Activated naive CD4-positive, alpha-beta T cell (primary cell): ENCODE measurements at places on chromosomes 2 and 18.
A peak's percentile ranks its signal among the peaks of the same experiment; 100 is the strongest.

DNA sequence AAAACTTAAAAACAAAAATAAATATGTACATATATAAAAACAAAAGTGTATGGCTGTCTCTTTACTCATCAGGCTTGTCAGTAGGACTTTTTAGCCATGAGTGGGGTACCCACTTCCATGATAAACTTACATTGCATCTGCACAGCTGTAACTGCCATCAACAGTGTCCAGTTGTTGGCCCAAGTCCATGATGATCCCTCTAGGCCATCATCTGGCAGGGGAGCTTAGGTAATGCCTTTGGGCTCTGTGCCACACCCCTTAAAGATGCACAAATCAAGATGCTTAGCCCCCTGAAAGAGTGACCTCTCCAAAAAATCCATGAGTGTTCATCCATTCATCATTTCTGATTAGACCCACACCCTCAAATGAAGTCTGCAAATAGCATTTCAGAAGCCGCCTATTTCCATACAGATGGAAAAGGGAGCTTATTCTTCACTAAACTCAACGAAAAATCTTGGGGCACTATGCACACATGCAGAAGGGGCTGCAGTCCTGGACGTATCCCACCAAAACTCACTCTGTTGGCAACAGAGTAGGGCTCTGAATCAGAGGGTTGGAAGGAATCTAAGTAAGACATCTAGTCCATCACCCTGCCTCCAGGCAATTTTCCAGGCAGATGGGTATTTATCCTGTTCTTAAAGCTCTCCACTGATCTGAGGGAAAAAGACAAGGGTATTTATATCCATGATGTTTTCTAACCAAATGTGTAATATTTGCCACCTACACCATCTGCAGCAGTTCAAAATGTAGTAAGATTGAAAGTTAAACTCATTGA lies 691.0 kb downstream of the ZEB2 start:
- DNase-seq = no peak

GRCh38 chr2:26575836-26576564 lies 65.2 kb downstream of the CIB4 start:
- DNase-seq = no peak

- DNase-seq = no peak
Observed at GRCh38 chr2:138238908-138239307, 262.7 kb upstream of the SPOPL start.

GRCh38 chr2:39996653-39997080 lies 217.6 kb upstream of the THUMPD2 start:
- no peak for DNase-seq

GRCh38 chr18:76496194-76496890 lies 1.3 kb upstream of the ZNF516 start:
- peak; percentile 44 for DNase-seq

DNA sequence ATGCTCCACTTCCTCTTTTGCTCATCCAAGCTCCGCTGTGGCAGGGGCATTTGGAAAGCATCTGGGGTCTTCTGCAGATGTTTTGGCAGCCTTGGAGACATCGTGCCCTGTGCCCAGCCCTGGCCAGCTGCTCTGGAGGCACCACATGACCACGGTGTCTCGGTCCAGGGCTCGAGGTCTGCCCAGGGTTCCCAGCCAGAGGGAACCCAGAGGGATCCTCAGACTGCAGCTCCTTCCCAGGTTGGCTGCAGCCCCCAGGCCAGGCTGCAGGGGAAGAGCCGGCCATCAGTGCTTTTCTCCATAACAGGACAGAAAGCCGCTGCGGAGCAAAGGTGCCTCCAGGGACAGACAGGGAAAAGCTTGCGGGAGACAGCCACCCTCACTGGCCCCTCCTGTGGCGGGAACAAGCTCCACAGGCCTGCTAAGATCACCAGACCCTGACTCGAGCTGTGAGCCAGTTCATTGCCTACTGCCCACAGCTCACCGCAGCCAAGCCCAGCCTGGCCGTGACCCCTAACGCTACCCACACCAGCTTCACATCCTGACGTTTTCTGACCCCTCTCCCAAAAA lies 74.7 kb downstream of the SMAD7 start:
- no peak for DNase-seq

DNA sequence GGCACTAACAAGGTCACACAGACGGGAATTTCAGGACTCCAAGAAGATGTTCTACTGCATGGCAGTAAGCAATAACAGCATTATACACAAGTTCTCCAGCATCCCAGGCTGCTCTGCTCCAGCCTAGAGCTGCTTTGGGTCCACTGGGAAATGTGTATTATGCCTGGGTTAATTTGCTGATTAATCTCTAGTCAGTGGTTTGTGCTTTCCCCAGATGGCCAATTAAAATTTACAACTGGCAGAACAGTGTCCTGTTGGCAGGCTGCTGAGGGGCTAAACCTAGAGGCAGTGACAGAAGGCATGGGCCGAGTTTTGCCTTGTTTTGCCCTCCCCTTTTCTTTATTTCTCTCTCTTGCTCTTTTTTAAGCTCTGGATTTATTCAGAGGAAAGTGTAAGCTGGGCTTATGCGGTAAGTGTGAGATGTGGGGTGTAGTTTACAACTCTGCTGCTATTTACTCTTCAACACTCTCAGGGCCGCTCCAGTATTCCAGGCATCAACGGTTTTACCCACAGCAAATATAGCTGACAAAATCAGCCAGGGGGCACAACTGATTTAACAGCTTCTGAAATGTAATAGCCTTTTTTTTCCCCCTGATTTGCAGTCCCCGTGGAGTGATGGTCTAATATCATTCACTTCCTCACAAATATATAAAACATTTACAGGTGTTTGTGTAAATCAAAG lies 348.0 kb downstream of the GPD2 start:
- DNase-seq = no peak

DNA sequence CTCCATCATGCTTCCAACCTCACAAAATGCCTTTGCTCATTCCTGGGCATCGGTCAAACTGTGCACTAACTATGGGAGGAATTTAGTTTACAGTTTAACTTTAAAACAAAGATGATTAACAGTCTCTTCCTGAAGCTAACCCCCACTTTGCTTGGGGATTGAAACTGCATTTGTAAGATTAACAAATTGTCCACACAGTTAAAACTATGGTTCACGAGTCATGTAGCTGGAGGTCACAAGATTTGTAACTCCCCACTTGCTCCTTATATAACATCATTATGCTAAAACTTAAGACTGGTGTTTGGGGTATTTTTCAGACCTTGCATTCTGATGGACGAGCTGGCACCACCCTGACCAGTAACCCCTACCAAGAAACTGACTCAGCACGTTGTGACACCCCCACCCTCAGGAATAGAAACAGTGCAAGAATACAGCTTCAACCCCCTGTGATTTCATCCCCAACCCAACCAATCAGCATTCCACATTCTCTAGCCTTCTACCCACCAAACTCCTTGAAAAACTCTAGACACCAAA lies 252.3 kb downstream of the MBD5 start:
- no peak for DNase-seq

DNA sequence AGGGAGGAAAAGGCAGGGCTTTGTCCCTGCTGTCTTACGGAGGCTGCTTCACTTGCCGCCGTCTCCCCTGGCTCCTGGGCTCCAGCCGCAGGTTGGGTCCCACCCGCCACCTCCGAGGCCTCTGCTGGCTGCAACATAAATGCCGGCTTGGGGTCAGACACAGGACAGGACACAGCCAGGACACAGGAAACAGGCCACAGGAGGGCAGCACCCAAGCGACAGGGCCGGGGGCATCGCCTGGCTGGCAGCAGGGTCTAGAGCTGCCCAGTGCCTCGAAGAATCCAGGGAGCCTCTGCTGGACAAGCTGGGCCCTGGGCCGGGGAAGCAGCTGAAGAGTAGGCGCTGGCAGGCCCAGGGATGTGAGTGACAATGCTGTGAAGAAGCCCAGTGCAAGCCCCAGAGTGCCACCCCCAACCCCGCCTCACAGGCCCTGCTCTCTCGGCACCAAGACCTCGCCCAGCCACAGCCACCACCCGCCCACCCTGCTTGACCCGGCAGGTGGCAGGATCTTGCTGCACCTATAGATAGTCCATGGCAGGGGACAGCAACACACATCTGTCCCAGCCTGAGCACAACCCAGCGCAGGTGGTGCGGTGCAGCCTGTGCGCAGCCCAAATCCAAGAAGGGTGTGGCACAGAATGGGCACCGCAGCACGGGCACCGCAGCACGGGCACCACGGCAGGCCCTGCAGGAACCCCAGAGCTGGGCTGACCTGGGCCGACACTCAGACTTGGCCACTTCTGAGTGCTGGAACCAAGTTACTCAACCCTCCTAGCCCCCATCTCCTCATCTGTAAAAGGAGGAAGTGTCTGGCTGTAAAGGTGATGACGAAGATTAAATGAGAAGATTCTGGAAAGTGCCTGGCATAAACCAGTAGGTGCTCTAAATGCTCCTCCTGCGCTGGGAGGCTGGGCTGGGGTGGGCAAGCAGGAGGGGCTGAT lies 55.6 kb downstream of the BIN1 start:
- no peak for DNase-seq

DNA sequence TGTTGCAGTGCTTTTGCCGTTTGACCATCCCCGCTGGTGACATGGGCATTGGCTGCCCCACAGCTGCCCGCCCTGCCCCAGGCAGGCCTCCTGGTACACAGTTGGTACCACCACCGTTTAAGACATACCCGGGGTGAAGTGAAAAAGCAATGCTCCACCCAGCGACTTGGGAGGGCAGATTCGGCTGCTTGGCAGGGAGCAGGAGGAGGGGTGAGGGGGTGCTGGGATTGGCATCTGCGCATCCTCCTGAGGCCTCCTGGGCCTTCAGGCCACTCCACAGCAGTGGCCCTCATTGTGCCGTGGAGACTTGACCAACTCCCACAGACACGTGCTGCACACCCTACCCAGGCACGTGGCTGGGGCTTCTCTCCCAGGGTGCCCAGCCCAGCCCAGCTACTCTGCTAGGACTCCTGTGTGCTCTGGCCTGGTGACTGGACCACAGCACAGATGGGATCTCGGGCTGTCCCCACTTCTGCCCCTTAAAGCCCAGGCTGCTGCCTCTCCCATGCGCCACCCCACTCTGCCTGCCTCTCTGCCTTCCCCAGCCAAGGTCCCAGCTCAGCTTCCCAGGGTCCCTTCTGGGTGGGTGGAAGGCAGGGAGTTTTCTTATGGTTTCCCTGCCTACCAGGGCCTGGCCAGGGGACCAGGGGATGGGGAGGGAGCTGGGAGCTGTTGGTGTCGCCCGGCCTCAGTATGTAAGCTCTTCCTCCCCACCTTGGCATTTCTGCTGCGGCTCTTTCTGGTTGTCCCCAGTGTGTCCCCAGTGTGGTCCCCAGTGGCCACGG lies 157.0 kb upstream of the HS6ST1 start:
- DNase-seq = no peak

- no peak for DNase-seq
Observed at GRCh38 chr2:205673312-205673711, 9.0 kb upstream of the NRP2 start.

- DNase-seq = no peak
Observed at GRCh38 chr18:75346671-75347070, 80.8 kb downstream of the SMIM21 start.

GRCh38 chr2:147607379-147607778 lies 237.4 kb upstream of the ACVR2A start:
- no peak for DNase-seq
